Left lung (tissue), 14 donors: ENCODE measurements at places on chromosomes 3 and 15. TPM values are rescaled to one million over a fixed set of nuclear protein-coding genes. Genes with fewer than 3 reads are reported as not detected.

TRH gene
- 0.36 TPM for polyA plus RNA-seq

MPI gene
- polyA plus RNA-seq: 69.8 TPM

GOLGA8T gene
- polyA plus RNA-seq: not detected

SCAMP5 gene
- 20.8 TPM for polyA plus RNA-seq

SLC25A26 gene
- 23.3 TPM for polyA plus RNA-seq

CILP gene
- 1.5 TPM for polyA plus RNA-seq

GOLGA8G gene
- polyA plus RNA-seq: 0.08 TPM

SHF gene
- polyA plus RNA-seq: 38.5 TPM

ABI3BP gene
- polyA plus RNA-seq: 93.2 TPM

MKRN2OS gene
- 1.2 TPM for polyA plus RNA-seq

PLSCR2 gene
- polyA plus RNA-seq: 0.99 TPM

NMB gene
- polyA plus RNA-seq: 3.2 TPM

KNG1 gene
- polyA plus RNA-seq: 0.43 TPM

GABPB1 gene
- polyA plus RNA-seq: 40.0 TPM

SEMA4B gene
- 24.8 TPM for polyA plus RNA-seq

IQCF5 gene
- not detected for polyA plus RNA-seq

IP6K2 gene
- polyA plus RNA-seq: 231 TPM

POC1A gene
- 8.0 TPM for polyA plus RNA-seq

RNF111 gene
- 40.6 TPM for polyA plus RNA-seq

FANCI gene
- polyA plus RNA-seq: 56.3 TPM

SHC4 gene
- 1.1 TPM for polyA plus RNA-seq

FAH gene
- 54.4 TPM for polyA plus RNA-seq

CHL1 gene
- 1.8 TPM for polyA plus RNA-seq

ROBO1 gene
- 97.5 TPM for polyA plus RNA-seq
